GM12892 (cell line): ENCODE measurements at places on chromosomes 5 and 9.

DNA sequence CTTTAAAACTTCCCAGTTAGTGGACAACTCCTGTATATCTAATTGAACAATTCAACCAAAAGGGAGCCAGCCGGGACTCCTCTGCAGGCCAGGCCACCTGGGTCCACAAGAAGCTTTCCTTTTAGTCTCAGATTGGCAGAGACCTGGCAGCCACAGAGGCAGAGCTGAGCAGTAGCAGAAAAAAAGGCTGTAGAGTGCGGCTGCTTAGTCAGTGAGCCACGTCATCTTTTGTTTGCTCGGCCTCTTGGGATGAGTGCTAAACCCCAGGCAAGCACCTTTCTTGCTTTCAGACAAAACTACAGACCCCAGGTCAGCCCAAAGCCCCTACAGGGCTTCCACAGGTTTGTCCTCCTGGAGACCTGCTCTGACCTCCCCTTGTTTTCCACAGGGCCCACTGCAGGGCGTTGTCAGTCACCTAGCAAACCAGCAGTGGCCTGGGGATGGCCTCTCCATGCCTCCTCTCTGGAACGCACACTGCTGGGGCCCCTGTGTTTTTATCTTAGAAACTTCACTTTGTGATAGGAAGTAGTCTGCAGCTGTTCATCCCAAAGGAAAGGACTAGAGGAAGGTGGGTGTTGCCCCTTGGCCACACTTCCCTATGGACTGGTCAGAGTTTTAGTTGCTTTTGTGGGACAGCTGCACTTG, 49.9 kb downstream of the SHB start:
- DNase-seq: no peak

DNA sequence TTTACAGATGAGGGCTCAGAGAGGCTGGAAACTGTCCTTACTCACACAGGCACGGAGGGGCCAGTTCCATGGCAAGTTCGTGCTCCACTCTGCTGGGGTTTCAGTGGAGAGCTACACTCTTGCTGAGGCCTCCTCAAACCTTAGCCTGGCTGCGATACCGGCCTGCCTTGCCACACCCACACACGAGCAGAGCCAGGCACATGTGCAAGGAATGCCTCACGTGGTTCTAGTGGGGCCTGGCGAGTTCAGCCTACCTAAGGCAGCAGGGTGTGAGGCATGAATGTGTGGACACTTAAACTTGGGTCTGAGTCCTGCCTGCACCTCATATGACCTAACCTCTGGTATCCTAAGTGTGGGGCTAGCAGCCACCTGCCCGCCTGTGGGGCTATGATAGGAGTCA, 21.5 kb upstream of the PRDM12 start:
- no peak for DNase-seq

DNA sequence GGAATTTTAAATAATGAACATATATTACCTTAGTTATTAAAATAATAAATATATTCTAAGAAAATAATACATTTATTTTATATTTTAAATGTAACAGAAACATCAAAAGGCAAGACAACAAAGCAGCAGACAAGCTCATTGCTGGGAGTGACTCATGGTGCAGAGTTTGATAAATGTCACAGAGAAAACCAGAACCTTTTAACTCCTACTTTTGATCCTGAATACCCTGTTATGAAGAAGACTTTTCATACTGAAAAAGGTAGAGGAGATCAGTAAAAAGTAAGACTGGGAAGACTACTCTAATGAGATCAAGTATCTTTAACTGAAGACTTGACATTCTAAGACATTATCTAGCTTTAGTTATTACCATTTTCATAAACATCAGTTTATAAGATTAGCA, 99.0 kb upstream of the GNA14 start:
- no peak for DNase-seq

GRCh38 chr9:100027543-100027942, 71.3 kb downstream of the ERP44 start:
- no peak for DNase-seq

- no peak for DNase-seq
Measured at GRCh38 chr5:43646992-43647391, 44.0 kb downstream of the NNT start.

DNA sequence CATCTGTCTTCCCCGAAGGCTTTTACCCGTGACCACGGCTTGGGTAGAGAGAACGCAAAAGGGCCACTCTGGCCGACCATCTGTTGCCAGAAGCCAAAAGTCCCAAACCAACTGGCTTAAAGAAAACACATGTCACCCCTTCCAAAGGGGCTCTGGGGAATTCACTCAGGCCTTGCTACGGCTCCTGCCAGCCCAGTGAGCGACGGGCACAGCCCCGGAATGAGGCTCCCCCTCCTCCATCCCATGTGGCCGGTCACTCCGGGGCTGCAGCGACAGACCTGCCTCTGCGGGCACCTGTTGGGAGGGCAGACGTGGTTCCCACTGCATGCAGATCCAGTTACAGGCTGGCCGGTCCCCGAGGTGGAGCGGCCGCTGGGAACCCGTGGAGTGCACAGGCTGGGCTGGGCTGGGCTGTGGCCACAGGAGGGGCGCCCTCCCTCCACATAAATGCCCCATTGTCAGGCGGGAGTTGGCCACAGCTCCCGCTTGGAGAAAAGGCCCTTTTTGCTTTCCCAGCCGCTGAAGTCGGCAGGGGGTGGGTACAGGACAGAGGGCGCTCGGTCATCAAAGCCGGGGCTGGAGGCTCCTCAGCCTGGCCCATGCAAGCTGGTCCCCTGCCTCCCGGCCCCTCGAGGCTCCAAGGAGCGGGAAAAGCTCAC, 19.9 kb downstream of the NOTCH1 start:
- no peak for DNase-seq

DNA sequence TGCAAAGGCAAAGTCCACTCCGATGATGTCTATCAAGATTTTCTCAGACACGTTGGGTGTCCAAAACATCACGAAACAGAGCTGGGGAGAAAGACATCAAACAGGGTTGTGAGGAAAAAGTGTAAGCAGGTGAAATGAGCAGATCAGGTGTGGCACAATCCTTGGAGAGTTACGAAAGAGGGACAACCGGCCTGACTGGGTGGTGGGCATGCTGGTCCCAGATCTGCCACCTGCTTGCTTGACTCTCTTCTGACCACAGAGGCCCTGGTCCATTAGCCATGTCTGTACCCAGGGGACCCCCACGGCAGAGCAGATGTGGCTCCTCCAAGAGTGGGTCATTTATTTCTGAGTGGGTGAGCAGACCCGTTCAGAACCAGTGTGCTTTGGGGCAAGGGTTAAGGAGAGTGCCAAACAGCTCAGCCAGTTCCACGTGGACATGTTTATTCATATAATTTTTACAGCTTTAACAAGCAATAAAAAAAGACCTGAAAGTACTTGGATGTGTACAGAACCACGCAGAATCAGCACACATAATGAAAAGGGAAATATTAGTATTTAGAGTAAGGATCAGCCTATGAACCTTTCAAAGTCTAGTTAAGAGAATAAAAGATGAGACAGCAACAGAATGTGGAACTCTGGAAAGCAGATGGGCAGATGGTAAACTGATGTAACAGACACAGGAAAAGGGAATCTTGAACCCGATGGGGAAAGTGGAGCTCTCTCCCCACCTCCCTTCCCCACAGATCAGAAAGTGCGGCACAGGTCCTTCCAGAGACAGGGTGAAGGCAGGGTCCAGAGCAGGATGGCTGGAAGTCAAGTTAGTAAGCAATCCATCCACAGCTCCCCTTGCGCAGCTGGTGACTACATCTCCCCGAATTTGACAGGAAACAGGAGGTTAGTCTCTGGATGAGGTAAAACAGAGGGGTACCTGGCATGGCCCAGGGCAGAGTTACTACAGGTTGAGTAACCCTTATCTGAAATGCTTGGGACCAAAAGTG, 52.5 kb downstream of the OTULIN start:
- DNase-seq: no peak

- no peak for DNase-seq
Measured at GRCh38 chr5:139046551-139046950, 151.6 kb downstream of the SIL1 start.

- DNase-seq: no peak
Measured at GRCh38 chr5:56169949-56170348, 63.2 kb downstream of the ANKRD55 start.

GRCh38 chr5:78776637-78777036, 128.1 kb upstream of the LHFPL2 start:
- DNase-seq: no peak

DNA sequence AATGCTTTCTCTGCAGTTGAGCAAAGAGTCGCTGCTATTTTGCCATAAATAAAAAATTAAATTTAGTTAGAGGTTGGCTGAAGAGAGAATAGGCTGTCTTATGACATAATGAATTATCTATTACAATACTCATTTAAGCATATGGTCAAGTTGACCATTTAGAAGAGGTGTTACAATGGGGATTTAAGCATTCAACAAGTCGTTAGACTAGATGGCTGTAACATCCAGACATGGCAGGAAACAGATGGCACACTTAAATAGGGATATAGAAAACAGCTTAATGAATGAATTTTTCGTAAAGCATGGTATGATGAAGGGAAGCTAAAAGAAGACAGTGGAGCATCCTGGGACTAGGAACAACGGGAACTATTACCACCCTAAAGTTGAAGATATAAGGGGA, 160.3 kb upstream of the PTPRD start:
- no peak for DNase-seq

DNA sequence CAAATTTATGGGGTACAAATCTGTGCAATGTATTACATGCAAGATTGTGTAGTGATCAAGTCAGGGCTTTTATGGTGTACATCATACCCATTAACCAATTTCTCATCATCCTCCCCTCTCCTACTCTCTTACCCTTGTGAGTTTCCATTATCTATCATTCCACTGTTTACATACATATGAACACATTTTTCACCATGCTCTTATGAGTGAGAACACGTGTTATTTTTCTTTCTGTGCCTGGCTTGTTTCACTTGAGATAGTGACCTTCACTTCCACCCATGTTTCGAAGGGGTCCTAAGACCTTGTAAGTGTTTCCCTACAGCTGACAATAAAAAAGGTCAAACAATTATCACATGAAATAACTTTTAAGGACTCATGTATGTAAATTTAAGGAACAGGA, 281.7 kb upstream of the CD180 start:
- no peak for DNase-seq

- DNase-seq: no peak
Measured at GRCh38 chr9:108056084-108056804, 566.7 kb upstream of the KLF4 start.

- no peak for DNase-seq
Measured at GRCh38 chr9:135862809-135863208, 44.5 kb downstream of the CAMSAP1 start.

DNA sequence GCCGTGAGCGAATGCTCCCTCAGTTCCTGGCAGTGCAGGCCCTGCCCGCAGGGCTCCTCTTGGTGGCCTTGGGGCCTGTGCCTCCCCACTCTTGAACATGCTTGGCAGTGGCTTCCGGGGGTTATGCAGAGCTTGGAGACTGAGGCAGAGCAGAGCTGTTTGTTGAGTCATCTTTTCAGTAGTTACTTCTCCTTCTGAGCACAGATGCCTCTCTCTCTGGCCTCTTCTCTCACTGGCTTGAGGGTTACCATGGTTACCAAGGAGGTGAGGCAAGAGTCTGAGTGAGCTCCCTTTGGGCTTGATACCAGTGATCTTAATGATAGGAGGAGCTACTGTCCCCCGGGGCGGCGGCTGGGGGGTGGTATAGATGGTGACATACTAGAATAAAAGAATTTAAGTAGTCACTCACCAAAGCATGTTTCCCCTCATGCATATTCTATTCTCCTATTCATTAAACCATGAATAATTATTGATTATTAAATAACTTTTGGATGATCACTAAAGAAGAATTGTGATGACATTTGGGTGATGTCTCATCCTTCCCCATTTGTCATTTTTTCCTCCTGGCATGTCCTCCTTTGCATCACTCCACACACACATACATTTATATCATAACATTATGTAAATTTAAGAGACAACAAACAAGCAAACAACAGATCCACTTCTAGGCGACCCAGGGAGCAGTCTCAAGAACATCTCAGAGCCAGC, 111.1 kb downstream of the ARHGAP26 start:
- DNase-seq: no peak

- no peak for DNase-seq
Measured at GRCh38 chr5:80590766-80591165, 20.7 kb upstream of the ANKRD34B start.

DNA sequence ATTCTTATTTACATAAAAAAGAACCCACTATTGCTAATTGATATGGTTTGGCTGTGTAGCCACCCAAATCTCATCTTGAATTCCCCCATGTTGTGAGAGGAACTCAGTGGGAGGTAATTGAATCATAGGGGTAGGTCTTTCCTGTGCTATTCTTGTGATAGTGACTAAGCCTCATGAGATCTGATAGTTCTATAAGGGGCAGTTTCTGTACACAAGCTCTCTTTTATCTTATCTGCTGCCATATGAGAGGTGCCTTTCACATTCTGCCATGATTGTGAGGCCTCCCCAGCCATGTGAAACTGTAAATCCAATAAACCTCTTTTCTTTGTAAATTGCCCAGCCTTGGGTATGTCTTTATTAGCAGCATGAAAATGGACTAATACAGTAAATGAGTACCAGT, 58.2 kb upstream of the PRR16 start:
- no peak for DNase-seq

- no peak for DNase-seq
Measured at GRCh38 chr5:5419291-5420210, 2.9 kb upstream of the ICE1 start.

- no peak for DNase-seq
Measured at GRCh38 chr9:19895006-19895405, 106.2 kb upstream of the SLC24A2 start.

GRCh38 chr9:89676281-89676680, 71.5 kb downstream of the GADD45G start:
- no peak for DNase-seq

GRCh38 chr9:33164138-33164809, 2.9 kb downstream of the B4GALT1 start:
- DNase-seq: no peak

DNA sequence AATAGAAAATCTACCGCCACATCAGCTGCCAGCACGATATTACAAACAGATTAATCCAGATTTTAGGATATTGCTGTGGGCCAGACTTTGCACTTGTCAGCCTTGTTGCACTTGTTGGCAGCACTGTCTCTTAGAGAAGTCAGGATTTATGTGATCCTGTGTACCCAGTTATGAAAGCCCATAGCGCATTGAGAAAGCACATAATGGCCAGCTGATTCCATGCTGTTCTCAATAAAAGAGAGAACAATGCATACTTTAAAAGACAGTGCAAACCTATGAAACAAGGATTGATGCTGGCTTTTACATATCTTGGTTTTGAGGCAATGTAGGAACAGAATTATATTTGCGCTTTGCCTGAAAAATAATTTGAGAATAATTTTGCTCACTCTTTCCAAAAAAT, 140.8 kb downstream of the CEP120 start:
- DNase-seq: no peak

GRCh38 chr9:120882935-120883607, 6.1 kb upstream of the PHF19 start:
- no peak for DNase-seq
